ENCODE measurements at places on chromosomes 11 and 22. TPM values are rescaled to one million over a fixed set of nuclear protein-coding genes. Genes with fewer than 3 reads are reported as not detected.

- DNase-seq: no peak
Observed at GRCh38 chr11:103993507-103993906, 42.9 kb upstream of the DDI1 start.

DNA sequence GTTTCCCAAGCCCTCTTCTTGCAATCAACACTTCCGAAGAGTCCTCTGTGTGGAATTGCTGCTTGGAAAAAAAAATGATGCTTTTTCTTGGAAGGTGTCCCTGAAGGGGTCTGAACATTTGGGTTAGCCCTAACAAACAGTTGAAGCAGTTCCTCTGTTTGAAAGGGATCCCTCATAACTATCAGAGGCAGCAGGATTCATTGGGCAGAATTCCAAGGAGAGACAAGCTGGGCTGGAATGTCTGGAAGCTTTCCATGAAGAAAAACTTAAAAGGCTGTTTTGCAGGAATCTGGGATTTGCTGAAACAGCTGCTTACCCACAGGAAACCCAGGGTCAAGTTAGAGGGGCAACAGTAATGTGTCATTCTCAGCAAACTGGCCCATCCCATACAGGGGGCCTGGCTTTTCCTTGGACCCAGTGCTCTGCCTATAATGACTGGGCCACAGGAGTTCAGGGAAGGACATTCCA is 3.1 kb downstream of the CSNK2A3 start:
- DNase-seq: no peak

MRGPRD gene
- total RNA-seq: not detected

GRCh38 chr11:72763823-72764222 is 11.6 kb upstream of the ARAP1 start:
- DNase-seq: no peak

SCN4B gene
- total RNA-seq: 0.62 TPM

- no peak for DNase-seq
Observed at GRCh38 chr11:126993599-126993998, 7.0 kb downstream of the KIRREL3 start.

MYBPC3 gene
- total RNA-seq: not detected

RASSF7 gene
- total RNA-seq: 16.8 TPM

- no peak for DNase-seq
Observed at GRCh38 chr11:116611998-116612620, 160.7 kb downstream of the BUD13 start.

- DNase-seq: no peak
Observed at GRCh38 chr11:1538153-1538552, 33.9 kb downstream of the DUSP8 start.

- DNase-seq: peak; percentile 44
Observed at GRCh38 chr22:19853879-19854777, 546 bp downstream of the GNB1L start.

- DNase-seq: no peak
Observed at GRCh38 chr22:38223289-38223960, 21.6 kb downstream of the MAFF start.

APOBEC3H gene
- not detected for total RNA-seq

DNA sequence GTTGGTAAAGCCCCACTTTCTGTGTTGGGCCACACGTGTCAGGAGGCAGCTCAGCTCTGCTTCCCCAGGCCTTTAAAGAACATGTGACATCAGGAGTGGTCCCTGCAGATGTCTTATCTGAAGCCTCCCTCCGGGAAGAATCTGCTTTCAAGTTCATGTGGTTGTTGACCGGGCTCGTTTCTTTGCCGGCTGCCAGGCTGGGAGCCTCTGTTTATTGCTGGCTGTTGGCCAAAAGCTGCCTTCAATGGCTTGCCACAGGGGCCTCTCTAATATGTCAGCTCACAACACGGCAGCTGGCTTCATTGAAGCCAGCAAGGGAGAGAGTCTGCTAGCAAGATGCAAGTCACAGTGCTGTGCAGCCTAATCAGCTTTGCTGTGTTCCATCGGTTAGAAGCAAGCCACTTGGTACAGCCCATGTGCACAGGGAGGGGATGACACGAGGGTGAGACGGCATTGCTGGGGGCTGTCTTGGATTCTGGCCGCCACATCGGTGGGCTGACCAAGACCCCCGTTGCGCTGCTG is 14.6 kb downstream of the MRGPRF start:
- peak; percentile 48 for DNase-seq

DNA sequence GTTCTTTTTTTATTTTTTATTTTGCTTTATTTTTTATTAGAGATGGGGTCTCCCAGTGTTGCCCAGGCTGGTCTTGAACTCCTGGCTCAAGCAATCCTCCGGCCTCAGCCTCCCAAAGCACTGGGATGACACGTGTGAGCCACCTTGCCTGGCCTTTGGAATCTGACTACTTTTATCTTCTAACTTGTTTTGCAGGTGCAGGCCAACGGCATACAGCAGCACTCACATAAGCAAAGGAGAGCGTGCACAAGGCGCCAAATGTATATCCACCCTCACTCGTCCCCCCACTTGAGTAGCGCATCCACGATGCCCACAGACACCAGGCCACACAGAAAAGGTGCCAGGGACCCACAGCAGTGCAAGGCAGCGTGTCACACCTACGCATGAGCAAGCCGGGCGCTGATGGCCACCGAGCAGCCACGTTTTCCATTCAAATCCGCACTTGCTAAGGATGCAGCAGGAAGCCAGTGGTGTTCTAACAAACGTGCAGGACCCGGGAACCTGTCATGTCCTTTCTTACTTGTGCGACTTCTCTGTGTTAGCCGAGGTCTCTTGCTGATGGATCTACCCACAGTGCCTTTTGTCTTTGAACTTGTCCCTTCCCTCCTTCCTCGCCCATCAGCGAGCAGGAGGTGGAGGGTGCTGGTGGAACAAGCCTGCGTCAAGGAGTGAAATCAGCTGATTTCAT is 5.9 kb downstream of the ASCL2 start:
- no peak for DNase-seq

DNA sequence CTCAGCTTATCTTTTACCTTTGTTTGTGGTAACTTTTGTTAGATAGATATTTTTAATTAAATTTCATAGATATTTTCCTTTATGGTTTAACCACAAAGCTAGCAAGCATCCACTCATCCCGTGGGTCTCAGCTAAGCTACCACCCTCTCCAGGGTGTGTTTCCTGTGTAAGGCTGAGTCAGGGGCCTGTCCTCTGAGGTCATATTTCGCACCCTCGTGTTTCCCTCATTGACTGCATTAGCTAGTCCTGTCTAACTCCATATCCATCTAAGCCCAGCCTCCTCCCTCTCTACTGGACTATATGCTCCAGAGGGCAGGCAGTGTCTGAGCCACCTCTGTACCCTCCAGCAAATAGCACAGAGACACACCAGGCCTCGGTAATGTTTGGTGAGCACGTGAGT is 16.7 kb downstream of the XRRA1 start:
- no peak for DNase-seq

GRCh38 chr11:5380740-5381342 is 2.8 kb upstream of the OR51M1 start:
- no peak for DNase-seq

CHADL gene
- 6.2 TPM for total RNA-seq

- DNase-seq: no peak
Observed at GRCh38 chr11:86068138-86068871, 579 bp downstream of the PICALM start.

DNA sequence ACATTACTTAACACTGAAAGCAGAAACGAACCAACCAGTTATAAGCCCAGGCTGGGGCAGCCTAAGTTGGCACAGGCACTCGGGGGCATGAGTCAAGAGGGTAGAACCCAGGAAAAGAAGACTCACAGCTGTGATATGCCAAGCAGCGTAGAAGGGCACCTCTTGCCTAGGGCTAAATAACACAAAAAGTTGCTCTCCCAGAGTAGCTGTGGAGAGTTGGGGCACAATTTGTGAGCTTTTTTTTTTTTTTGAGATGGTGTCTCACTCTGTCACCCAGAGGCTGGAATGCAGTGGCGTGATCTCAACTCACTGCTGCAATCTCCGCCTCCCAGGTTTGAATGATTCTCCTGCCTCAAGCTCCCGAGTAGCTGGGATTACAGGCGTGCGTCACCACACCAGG is 8.8 kb downstream of the CLMP start:
- DNase-seq: no peak

GRCh38 chr22:25051073-25051472 is 98.6 kb downstream of the KIAA1671 start:
- DNase-seq: no peak

DNA sequence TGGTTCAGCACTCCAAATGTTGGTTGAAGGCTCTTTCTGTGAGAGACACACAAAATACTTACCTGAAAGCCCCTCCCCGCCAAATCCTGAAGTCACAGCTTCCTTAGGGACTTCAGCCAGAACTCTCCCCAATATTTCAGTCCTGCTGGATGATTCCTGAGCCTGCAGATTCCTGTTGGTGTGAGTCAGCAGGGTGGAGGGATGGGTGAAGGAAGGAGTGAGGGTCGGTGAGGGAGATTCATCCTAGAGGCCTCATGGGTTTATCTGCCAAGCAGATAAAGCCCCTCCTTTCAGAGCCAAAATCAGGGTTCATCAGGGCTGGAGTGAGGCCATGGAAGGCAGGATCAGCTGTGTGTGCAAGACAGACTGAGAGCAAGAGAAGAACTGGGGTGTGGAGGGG is 37.9 kb downstream of the SMIM38 start:
- no peak for DNase-seq

SEC14L6 gene
- 2.0 TPM for total RNA-seq

DNA sequence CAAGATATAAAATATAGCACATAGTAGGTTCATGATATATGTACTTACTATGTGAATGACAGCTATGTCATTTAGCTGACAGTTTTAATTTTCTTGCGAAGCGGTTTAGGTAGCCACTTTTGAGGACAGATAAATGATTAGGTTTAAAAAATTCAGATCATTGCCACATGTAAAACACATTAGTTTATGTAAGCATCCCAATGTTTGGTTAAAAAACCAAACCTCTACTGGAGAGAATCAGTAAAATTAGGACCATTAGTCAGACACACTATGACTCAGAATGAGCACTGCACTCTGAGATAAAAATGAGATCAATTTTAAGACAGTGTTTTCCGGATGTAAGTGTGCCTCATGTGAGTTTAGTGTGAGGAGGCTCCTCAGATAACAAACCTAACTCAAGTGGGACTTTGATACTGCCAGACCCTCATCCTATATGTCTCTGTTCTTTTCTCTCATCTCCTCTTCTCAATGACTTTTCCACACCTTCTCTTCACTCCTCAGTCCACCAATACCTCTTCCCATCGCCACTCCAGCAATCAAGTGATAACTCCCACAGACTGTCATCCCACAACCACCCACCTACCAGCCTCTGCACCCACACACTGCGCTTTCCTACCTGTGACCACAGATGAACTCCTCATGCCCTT is 6.8 kb upstream of the OR2AT4 start:
- DNase-seq: no peak

ELP4 gene
- 13.8 TPM for total RNA-seq

PAMR1 gene
- 4.8 TPM for total RNA-seq

DNA sequence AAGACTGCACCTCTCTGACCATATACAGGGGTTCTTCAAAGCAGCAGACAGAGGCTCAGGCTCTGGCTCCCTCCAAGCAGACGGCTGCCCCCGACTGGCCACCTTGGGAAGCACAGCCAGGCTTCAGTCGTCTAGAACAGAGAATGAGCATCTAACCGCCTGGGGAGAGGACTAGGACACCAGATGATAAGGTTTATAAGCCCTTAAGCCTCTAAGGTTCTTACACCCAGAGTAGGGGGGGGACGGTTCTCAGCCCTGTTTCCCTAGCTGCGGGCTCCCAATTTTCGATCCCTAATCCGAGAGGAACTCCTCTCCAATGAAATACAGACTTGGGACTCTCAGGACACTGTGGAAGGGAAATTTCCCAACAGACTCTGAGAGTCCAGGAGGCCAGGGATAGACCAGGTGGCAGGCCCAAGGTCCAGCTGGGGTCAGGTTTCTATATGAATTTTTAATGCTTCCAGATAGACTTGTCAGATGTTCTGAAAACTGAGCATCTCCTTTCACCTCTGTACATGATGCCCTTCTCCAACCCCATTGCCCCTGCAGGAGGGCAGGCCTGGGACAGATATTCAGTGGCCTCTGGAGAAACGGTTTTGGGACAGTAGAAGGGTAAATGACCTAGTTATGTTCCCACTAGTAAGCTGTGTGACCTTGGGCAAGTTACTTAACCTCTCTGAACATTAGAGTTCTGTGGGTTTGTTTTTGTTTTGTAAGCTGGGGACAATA is 20.2 kb downstream of the RTN4RL2 start:
- peak; percentile 70 for DNase-seq

DNA sequence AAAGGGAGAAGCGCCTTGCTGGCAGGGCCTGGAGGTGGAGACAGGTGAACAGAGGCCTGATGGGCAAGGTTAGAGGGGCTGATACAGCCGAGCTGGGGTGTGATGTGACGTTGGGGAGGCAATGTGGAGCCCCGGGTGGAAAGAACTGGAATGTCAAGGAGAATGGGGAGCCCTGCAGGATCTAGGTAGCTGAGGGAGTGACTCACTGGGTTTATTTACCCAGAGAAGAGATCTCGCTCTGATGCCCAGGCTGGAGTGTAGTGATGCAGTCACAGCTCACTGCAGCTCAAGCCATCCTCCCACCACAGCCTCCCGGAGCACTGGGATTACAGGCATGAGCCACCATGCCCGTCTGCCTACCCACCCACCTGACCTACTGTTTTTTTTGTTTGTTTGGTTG is 1.9 kb upstream of the CYB5R3 start:
- no peak for DNase-seq

SLC5A1 gene
- 0.56 TPM for total RNA-seq

DNA sequence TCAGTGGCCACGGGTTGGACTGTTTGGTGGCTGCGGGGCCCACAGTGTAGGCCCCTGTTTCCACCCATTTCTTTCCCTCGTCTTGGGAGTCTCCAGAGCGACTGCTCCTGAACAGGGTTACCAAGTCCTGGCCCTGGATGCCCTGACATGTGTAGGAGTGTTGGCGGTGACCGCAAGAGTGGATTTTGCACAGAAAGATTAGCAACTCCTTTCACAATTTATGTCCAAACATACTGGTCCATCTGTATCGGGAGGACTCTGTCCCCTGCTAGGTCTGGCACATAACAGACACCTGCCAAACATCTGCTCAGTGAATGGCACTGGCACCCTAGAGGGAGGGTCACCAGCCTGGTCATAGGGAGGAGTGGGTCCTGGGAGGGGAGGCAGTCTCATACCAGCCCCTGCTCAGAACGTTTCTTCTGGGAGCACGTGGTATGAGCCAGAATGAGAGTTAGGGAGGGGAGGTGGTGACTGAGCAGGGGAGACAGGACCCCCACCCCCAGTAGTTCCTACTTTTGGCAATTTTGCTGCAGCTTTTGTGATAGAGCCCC is 3.4 kb upstream of the APOA1 start:
- peak; percentile 17 for DNase-seq

GRCh38 chr22:37289156-37289735 is 6.9 kb downstream of the CYTH4 start:
- no peak for DNase-seq

GRCh38 chr11:83544846-83545245 is 258.7 kb upstream of the CCDC90B start:
- DNase-seq: peak; percentile 23

GRCh38 chr11:57180081-57180561 is 1.6 kb upstream of the LRRC55 start:
- DNase-seq: no peak

KCNE3 gene
- 11.9 TPM for total RNA-seq

P4HA3 gene
- total RNA-seq: 0.28 TPM

PGA4 gene
- total RNA-seq: 1.1 TPM

All from ovary (tissue), 10 donors.